Activated CD4-positive, alpha-beta T cell treated with anti-CD3 and anti-CD28 coated beads, Interleukin-2, amount 10 ng/mL, durations not matched to agents 7 days and 5 days (primary cell): ENCODE measurements at places on chromosomes 12 and 14.

- DNase-seq, result no peak
Observed at GRCh38 chr14:79581912-79582576, 629.3 kb downstream of the DIO2 start.

DNA sequence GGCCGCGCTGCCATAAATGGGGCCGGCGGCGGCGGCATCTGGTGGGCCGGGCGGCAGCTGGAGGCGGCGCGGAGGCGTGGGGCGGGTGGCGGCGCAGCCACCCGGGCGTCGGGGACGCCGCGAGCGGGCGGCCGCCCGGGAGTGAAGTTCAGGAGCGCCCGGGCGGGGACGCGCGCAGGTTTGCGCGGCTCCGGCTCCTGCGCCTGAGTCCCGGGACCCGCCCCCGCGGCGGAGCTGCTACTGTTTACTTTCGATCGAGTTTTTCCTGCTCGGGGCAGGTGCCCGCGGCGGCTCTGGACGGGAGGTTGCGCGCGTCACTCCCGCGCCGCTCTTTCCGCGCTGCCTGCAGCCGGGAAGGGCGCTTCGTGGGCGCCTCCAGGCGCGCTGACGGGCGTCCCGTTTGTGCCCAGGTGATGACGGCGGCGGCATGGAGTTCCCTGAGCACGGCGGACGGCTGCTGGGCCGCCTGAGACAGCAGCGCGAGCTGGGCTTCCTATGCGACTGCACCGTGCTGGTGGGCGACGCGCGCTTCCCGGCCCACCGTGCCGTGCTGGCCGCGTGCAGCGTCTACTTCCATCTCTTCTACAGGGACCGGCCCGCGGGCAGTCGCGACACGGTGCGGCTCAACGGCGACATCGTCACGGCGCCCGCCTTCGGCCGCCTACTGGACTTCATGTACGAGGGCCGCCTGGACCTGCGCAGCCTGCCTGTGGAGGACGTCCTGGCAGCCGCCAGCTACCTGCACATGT, at the start of gene ZBTB42:
Gene ZBTB42, plus strand, starts transcription at position 331 of the 749 bp plus-strand sequence. Its CDS starts 97 bp downstream, at position 428.
- peak; percentile 80 for DNase-seq

GRCh38 chr14:71139294-71139946, 232.2 kb downstream of the PCNX1 start:
- no peak for DNase-seq

- no peak for DNase-seq
Observed at GRCh38 chr12:96073346-96074330, 38.3 kb upstream of the LTA4H start.

DNA sequence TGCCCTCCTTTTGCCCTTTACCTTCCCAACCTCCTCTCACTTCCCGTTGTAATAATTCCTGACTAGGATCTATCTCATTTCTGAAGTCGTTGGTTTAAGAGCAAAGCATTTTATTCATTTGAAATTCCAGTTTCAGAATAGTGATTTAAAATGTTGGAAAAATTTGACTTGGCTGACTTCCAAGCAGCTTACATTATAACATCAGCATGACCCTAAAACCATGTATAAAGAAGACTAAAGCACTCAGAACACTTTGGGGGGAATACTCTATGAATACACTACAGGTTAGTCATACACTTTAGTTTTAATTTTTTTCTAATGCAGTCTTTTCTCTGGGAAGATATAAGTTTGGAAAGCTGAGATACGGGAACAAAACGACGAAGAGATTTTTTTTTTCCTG, 161.1 kb downstream of the BTG1 start:
- DNase-seq, result no peak

GRCh38 chr12:509500-509899, 49.8 kb downstream of the B4GALNT3 start:
- DNase-seq, result no peak

DNA sequence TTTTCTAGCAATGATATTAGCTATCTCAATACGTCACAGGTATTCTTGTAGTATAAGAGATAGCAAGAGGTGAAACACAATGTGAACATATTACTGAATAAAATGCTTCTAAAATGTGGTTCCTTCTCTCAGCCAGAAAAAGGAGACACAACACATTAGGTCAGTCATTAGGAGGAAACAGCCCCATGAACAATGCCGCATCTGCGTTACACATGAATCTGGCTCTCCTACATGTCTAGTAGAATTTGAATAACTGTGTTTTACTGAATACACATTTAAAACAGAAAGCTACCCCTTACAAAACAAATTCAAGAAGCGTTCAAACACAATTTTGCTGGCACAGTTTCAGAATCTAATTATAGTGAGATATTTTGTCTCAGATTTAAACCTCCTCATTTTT, 51.6 kb downstream of the EFCAB11 start:
- DNase-seq, result no peak

DNA sequence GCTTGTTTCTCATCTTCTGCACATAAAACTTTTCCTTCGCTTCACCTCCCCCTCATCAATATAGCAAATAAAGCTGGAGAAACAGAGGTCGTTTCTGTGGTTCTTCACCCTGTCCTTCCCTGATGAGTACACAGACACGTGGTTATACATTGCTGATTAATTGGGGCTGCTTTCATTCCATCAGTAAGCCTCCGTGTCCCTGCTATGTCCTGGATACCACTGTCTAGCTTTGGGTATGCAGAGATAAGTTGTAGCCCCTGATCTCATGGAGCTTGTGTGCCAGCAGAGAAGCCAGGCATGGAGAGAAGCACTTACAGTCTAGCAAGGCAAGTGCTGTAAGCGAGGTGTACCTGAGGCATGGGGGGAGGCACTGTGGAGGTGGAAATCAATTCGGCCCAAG, 108.4 kb downstream of the EXOC5 start:
- DNase-seq, result no peak

DNA sequence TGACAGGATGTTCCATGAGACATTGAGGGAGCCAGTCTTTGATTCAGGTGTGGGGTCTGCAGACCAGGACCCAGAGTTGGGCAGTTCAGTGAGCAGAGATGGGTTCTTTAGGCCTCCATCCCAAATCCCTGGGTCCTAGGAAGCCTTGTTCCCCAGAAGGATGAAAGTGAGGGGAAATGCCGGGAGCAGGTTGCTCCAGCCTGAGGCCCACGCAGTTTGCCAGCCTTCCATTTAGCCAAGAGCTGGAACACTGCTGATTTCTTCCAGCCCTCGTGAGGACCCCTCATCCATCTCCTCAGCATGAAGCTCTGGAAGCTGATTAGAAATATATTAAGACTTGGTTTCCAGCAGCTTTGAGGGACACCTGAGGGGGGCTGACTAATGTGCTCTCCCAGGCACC, 12.1 kb downstream of the C14orf132 start:
- DNase-seq, result no peak

GRCh38 chr14:75141062-75141461, 14.2 kb upstream of the NEK9 start:
- no peak for DNase-seq

- DNase-seq, result peak; percentile 20
Observed at GRCh38 chr12:107684990-107685359, 624 bp upstream of the PWP1 start.

DNA sequence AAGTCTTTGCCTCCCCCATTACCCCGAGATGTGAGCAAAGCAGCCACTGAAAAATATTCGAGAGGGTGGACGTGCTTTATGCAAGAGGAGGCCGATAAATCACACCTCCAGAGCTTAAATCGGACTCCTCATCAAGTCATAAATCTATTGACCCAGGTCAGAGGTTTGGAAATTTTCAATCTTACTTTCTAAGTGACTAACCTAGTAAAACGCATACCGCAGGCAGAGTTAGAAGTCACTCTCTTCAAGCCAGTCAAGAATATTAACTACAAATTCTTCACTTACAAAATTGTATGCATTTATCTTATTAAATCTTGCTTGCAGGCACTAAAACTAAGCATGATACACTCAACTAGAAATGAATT, 34.9 kb downstream of the GPHB5 start:
- DNase-seq, result no peak

GRCh38 chr14:51644217-51644933, 7.3 kb upstream of the FRMD6 start:
- DNase-seq, result no peak

- no peak for DNase-seq
Observed at GRCh38 chr14:104342435-104343293, 204.3 kb downstream of the KIF26A start.

GRCh38 chr14:52369305-52369801, 55.2 kb downstream of the PTGER2 start:
- DNase-seq, result no peak

GRCh38 chr14:100686858-100687257, 39.8 kb upstream of the DLK1 start:
- no peak for DNase-seq

GRCh38 chr14:35959835-35960234, 133.7 kb downstream of the BRMS1L start:
- DNase-seq, result no peak
